ENCODE measurements at places on chromosomes 16 and 17.

DNA sequence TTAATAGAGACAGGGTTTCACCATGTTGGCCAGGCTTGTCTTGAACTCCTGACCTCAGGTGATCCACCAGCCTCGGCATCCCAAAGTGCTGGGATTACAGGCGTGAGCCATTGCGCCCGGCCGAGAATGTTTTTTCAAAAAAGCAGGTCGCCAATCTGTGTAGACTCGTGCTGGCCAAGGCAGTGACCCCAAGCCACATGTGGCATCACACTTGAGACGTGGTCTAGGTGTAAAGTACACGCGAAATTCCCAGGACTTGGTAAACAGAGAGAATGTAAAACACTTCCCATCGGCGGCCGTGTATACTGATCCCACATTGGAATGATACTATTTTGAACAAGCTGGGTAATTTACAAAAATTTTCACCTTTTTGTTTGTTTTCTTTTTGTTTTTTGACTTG is 41.1 kb downstream of the TBC1D16 start:
- no peak for DNase-seq

DNA sequence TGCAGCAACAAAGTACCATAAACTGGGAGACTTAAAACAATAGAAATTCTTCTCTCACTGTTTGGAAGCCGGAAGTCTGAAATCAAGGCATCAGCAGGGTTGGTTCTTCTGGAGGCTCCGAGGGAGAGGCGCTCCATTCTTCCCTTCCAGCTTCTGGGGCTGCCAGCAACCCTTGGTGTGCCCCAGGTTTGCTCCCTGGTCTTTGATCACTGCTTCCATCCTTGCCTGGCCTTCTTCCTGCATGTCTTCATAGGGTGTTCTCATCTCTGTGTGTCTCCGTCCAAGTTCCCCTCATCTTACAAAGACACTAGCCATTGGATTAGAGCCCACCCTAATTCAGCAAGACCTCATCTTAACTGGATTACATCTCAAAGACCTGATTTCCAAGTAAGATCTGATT is 35.3 kb upstream of the LRRC75A start:
- DNase-seq, result no peak

DNA sequence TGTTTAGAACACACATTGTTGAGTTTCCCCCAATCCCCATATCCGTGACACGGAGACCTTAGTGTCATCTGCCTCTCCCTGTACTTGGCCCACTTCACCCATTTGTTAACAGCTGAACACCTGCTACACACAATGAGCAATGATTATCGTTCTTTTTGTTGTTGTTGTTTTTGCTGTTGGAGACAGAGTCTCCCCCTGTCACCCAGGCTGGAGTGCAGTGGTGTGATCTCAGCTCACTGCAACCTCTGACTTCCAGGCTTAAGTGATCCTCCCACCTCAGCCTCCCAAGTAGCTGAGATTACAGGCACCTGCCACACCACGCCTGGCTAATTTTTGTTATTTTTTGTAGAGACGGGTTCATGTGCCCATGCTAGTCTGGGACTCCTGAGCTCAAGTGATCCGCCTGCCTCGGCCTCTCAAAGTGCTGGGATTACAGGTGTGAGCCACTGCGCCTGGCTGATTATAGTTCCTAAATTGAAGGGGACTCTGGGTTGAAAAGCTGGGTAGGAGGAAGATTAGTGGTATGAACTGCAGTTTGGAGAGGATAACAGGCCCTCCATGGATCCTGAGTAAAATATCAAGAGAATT is 21.6 kb downstream of the NDE1 start:
- DNase-seq, result no peak

- no peak for DNase-seq
These were observed 3.5 kb upstream of the CPNE7 start for GRCh38 chr16:89572073-89572484.

GRCh38 chr17:13806092-13806491 is 204.4 kb upstream of the HS3ST3A1 start:
- no peak for DNase-seq

- DNase-seq, result peak; percentile 6
These were observed 27.1 kb upstream of the IL21R start for GRCh38 chr16:27374804-27375425.

DNA sequence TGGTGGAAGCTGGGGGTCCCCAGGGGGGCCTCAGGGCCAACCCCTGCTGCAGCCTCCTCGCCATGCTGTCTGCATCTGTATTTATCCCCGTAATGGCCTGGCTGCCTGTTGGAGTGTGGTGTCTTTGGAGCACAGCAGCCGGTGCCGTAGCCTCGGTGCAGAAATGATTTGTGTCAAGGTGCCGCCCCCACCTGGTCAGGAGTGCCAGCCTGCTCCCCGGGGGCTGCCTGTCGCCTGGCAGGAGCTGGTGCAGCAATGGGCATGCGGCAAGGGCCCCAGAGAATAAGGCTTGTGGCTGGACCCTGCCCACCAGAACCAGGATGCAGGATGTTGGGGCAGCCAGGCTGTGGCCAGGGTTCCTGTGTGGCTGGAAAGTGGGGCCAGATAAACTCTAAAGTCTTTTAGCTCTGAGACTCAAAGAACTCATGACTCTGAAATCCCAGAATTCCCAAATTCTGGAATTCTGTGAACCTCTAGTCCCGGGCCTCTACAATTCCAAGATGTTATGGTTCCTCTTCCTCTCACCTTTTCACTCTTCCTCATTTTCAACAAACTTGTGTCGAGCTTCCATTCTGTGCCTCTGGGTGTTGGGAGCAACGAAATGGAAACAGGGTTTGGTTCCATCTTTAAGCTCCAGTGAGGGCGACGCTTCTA is 5.9 kb downstream of the CPNE2 start:
- no peak for DNase-seq

GRCh38 chr17:78042542-78042941 is 84.0 kb downstream of the TNRC6C start:
- no peak for DNase-seq

DNA sequence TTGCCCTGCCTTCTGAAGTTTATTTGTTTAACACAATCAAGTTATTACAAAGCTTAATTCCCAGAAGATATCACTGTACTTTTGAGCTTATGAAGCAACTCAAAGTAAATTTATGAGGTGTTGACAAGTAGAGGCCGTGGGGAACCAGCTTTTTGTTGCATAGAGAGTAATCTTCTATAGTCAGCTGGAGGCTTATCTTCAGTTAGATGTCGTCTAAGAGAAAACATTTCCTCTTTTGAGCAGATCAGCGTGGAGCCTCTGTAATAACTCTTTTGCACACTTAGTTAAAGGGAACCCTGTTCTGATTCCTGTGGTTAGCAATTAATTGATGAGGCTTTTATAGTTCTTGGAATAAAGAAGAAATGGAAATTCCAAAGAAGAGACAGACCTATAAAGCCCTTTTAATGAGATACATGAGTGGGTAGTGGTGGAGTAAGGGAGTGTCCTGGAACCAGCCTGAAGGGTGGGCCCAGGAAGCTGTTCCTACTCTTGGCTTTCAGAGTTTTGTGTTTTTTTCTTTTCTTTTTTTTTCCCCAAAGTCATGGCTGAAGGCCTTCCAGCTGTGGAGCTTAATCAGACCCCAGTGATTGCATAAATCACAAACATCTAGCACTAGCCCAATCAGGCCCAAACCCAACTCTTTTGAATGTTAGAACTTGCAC is 28.9 kb upstream of the MAP3K14 start:
- no peak for DNase-seq

GRCh38 chr17:62653002-62653825 is 25.7 kb downstream of the MRC2 start:
- DNase-seq, result no peak

DNA sequence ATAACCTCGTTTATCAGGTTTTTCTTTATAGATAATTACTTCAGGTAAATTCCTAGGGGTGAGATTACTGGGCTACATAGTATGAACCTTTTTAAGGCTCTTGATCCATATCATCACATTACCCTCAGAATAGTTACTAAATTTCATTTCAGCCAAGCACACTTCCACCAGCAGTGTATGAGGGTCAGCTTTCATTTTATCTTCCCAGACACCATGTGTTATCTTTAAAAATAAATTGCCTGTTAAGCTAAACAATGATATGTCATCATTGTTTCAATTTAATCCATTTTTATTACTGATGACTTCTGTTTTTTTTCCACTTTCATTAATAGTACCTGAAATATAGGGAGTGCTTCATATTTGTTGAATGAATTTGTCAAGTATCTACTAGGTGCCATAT is 33.4 kb downstream of the PRKCA start:
- no peak for DNase-seq

DNA sequence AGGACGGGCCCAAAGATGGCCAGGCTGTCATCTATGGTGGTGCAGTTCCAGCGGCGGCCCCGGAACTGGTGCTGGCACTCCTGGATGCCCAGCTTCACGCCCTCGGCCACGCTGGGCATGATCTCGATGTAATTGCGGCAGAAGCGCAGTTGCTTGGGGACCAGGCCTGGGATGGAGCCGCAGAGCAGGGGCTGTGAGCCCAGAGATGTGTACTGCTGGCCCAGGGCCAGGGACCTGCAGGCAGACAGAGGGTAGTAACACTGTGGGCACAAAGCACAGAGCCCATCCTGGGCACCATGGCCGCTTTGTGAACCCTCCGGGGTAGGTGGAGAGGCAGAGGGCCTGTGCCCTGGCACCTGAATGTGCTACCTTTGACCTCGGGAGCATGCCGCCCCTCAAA is 44.8 kb downstream of the WNT3 start:
- DNase-seq, result no peak

DNA sequence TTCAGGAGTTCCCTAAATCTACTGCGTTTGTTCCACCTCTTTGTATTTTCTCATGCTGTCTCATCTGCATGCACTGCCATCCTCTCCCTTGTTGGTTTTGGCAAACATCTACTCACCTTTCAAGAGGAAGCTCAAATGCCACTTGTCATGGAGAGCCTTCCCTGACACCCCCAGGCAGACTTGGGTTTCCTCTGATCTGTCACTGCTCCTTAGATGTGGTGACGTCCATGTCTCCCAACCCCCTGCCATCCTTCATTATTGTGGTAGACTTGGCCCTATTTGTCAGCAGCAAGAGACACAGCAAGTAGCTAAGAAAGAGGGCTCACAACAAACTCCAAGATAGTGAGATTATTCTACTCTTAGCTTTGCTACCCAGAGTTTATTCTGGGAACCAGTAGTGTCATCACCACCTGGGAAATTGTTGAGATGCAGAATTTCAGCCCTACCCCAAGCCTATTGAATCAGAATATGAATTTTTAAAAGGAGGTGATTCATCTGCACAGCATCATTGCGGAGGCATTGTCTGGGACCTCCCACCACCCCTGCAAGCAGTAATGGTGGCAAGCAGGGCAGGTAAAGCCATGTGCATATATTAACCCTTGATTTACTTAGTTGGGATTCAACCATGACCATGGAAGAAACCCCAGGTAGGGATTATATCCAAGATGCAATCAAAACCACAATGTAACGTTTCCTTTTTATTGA is 248.9 kb downstream of the SHISA9 start:
- DNase-seq, result peak; percentile 4

DNA sequence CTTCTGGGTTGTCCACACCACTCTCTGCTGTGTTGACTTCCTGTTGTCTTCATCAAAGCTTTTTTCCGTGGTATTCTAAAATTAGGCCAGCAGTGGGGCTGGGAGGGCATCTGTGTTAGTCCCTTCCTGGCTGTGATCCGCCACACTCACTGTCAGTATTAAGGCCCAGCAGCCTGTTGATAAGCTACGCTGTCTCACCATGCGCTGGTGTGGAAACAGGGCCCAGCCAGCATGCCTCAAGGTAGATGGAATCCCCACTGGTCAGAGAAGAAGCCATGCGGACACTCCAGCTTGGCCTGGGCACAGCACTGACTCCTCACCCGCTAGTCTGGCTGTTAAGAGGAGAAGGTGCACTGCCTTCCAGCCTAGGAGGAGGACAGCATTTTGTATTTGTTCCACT is 11.4 kb downstream of the CDR2L start:
- no peak for DNase-seq

GRCh38 chr16:28880589-28880915 is 2.3 kb downstream of the ATP2A1 start:
- no peak for DNase-seq

DNA sequence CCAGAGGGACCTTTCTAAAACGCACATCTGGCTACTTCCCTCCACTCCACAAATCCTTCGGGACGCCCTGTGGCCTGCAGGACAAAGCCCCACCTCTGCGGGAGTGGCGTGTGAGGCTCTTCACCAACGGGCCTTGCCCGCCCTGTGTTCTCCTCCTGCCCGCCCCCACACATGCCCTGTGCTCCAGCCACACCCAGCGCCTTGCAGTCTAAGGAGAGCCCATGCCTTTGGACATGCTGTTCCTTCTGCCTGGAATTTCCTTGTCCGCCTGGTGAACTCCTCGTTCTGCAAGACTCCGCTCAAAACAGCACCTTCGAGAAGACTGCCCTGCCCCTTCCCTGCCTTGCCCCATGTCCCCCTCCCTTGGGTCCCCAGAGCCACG is 7.4 kb downstream of the ELOB start:
- DNase-seq, result no peak

Data from nucleus accumbens (tissue), 56 donors.